Lung (tissue), 17 donors: ENCODE measurements at places on chromosomes 5 and 9. TPM values are rescaled to one million over a fixed set of nuclear protein-coding genes. Genes with fewer than 3 reads are reported as not detected.
A peak's percentile ranks its signal among the peaks of the same experiment; 100 is the strongest.

Gene AJM1
- total RNA-seq, result 4.3 TPM

GRCh38 chr5:65961633-65962032 is 35.3 kb downstream of the ERBIN start:
- DNase-seq, result no peak
- no peaks in the 10 kb centered on the region for H3K27me3 ChIP-seq
- H3K4me1 ChIP-seq, result no peaks in the 10 kb centered on the region
- H3K27ac ChIP-seq, result no peak overlapping the region
- H3K36me3 ChIP-seq, result no peaks in the 10 kb centered on the region

GRCh38 chr9:97864396-97864795 is 11.4 kb downstream of the FOXE1 start:
- no peak overlapping the region for H3K4me3 ChIP-seq
- H3K4me1 ChIP-seq, result no peaks in the 10 kb centered on the region
- no peak for DNase-seq

Gene SARDH
- total RNA-seq, result 8.4 TPM

DNA sequence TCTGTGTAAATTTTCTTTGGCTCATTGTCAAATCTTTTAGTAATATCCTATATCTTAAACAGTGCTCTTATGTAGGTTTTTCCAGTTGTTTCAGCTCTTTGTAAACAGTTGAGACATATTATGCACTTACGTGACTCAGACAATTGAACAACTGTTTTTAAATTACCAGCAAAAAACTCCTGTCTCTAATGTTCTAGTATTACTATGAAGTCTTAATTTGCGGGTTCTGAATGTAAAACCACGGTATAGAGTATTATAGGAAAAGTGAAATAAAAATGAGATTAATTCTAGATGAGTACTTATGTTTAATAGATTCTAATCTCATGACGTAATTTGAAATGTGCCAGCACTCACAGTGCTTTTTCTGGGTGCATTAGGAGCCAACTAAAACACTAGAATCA is 136.0 kb downstream of the GDNF start:
- no peak overlapping the region for H3K27ac ChIP-seq
- H3K36me3 ChIP-seq, result peaks cover 5% of the 10 kb centered on the region
- H3K4me1 ChIP-seq, result no peaks in the 10 kb centered on the region

Gene MCC
- total RNA-seq, result 18.5 TPM

DNA sequence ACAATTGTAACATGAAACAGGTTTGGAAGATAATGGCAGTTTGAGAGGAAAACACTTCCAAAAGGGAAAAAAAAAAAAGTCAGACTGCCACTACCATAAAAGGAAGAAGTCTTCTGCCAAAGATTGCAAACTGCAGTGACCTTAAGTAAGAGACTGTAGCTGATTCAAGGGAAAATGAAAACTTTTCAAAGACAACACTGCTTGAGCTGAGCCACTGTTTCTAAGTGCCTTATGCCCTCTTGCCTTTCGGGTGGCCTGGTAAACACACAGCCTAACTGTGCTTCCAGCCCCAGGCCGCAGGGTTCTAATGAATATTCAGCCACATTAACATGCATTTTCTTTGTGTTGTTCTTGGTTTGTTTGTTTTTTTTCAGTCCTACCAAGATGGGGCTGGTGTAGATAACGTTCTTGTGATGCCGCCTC is 354.6 kb downstream of the BNC2 start:
- H3K4me3 ChIP-seq, result no peak overlapping the region
- no peaks in the 10 kb centered on the region for H3K4me1 ChIP-seq

GRCh38 chr5:121432-121831 is 29.5 kb downstream of the PLEKHG4B start:
- no peaks in the 10 kb centered on the region for H3K36me3 ChIP-seq
- H3K27ac ChIP-seq, result no peak overlapping the region
- no peaks in the 10 kb centered on the region for H3K27me3 ChIP-seq
- no peaks in the 10 kb centered on the region for H3K4me1 ChIP-seq
- no peak overlapping the region for H3K4me3 ChIP-seq

Gene GDNF
- not detected for total RNA-seq

GRCh38 chr5:32278406-32278805 is 34.3 kb downstream of the MTMR12 start:
- peaks cover 2% of the 10 kb centered on the region for H3K4me1 ChIP-seq
- no peak overlapping the region for H3K27ac ChIP-seq
- H3K27me3 ChIP-seq, result no peaks in the 10 kb centered on the region
- DNase-seq, result no peak
- H3K4me3 ChIP-seq, result no peak overlapping the region
- H3K36me3 ChIP-seq, result peaks cover 5% of the 10 kb centered on the region

DNA sequence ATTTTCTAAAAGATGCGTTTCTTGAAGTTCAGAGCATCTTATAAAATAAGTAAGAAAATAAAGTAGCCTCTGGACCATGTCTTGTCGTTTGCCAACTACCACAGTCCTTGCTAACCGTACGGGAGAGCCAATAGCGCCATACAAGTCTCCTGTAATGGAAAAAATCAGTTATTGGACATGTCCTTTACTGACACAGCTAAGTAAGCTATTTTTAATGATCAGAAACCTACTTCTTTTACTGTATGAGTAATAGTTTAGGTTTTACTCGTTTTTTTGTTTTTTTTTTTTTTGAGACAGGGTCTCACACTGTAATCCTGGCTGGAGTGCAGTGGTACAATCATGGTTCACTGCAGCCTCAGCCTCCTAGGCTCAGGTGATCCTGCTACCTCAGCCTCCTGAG is 37.7 kb upstream of the RAPGEF6 start:
- H3K27me3 ChIP-seq, result no peaks in the 10 kb centered on the region
- H3K27ac ChIP-seq, result peak overlapping the region; percentile 80
- peaks cover 17% of the 10 kb centered on the region for H3K4me1 ChIP-seq

- H3K4me3 ChIP-seq, result no peak overlapping the region
- no peak for DNase-seq
- no peaks in the 10 kb centered on the region for H3K27me3 ChIP-seq
- H3K27ac ChIP-seq, result no peak overlapping the region
- H3K4me1 ChIP-seq, result peaks cover 13% of the 10 kb centered on the region
- no peaks in the 10 kb centered on the region for H3K36me3 ChIP-seq
Measured at GRCh38 chr5:100898504-100899346, 4.4 kb downstream of the ST8SIA4 start.

Gene OTULINL
- total RNA-seq, result 19.7 TPM

GRCh38 chr9:96883922-96884321 is 29.6 kb upstream of the ZNF782 start:
- H3K27ac ChIP-seq, result no peak overlapping the region
- no peaks in the 10 kb centered on the region for H3K27me3 ChIP-seq
- H3K4me3 ChIP-seq, result no peak overlapping the region
- H3K4me1 ChIP-seq, result no peaks in the 10 kb centered on the region
- no peak for DNase-seq
